ENCODE measurements at places on chromosomes 4 and X.

- DNase-seq: no peak
Measured at GRCh38 chrX:76064825-76065224, 108.0 kb upstream of the PBDC1 start.

GRCh38 chr4:181108237-181108636 lies 1135.0 kb upstream of the TENM3 start:
- DNase-seq: no peak

- DNase-seq: no peak
Measured at GRCh38 chr4:139247700-139248238, 32.3 kb downstream of the MGARP start.

DNA sequence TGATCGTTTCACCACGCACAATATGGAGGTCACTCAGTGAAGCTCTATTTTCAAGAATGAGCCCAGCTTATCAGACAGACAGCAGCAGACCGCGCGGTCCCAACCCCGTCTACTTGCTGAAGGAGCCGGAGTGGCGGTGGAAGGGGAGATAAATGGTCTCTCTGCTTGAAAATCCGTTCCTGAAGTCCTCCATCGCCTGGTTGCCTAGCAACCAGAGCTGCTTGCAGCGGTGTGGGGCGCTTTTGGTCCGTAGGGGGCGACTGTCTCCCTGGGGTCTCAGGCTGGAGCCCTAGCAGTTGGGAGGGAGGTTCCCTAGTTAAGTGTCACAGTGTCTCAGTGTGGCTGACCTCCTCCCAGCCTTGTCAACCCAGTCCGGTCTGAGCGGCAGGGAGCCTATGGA lies 8.3 kb upstream of the DLG3 start:
- no peak for DNase-seq

GRCh38 chr4:28835501-28835900 lies 1884.7 kb upstream of the PCDH7 start:
- no peak for DNase-seq

DNA sequence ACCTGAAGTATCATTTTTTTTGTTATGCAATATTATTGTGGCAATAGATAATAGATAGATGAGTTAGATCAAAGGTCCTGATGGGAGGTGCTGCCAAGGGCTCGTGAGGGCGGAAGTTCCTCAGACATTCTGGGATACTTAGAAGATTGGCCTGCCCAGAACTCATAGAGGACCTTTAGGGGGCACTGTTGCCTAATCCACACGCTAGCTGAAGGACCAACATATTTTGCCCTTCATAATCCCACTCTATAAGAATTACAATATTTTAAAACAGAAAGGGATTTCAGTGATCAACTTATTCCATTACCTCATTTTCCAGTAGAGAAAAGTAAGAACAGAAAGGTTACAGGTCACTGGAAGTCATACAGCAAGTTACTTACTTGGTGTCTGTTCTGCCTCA lies 22.9 kb upstream of the COX7B2 start:
- DNase-seq: peak; percentile 2

GRCh38 chrX:104669063-104669462 lies 103.1 kb downstream of the IL1RAPL2 start:
- no peak for DNase-seq

DNA sequence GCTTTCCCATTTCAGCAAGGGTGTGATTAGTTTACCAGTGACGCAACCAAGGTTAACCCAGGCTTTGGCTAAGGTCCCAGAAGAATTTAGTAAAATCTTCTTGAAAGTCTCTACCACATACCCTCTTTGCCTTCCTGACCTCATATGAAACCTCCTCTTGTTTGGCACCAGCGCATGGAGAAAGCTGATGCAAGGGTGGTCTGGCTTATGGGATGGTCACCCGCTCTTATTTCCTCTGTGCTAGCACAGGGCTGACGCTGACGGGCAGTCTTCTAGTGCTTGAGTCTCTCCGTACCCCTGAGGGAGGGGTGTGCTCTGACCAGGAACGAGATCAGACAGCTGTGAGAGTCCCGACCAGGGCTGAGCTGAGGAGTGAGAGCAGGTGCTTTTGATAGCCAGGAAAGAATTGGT lies 137.6 kb downstream of the TENM3 start:
- no peak for DNase-seq

- DNase-seq: no peak
Measured at GRCh38 chrX:153885968-153886903, at the start of gene L1CAM. L1CAM (minus strand) TSS chrX:153886173; CDS start chrX:153875836, 10,337 bp downstream.

DNA sequence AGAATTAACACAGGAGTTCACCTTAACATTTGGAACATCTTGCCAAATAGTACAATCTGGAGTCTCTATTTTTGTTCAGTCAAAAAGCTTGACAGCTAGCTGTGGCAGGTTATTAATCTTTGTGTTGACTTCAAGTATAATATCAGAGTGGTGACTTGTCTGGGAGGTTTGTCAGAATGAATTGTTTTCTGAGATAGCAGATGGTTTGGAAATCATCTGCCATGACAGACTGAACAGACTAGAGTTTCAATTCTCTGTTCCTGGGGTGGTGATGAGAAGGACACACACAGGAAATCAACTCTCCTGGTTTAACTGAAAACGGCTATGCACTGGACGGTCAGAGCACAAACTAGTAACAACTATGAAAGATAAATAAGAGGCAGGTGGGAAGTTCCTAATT lies 203.3 kb upstream of the EMCN start:
- no peak for DNase-seq

DNA sequence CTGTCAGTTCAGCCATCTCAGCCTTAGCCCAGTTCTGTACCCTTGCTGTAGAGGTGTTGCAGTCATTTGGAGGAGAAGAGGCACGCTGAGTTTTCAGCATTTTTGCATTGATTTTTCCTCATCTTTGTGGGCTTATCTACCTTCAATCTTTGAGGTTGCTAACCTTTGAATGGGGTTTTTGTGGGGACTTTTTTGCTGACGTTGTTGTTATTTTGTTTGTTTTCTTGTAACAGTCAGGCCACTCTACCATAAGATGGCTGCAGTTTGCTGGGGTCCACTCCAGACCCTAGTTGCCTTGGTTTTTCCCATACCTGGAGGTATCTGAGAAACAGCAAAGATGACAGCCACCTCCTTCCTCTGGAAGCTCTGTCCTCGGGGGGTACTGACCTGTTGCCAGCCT lies 22.8 kb upstream of the TMEM271 start:
- DNase-seq: no peak

DNA sequence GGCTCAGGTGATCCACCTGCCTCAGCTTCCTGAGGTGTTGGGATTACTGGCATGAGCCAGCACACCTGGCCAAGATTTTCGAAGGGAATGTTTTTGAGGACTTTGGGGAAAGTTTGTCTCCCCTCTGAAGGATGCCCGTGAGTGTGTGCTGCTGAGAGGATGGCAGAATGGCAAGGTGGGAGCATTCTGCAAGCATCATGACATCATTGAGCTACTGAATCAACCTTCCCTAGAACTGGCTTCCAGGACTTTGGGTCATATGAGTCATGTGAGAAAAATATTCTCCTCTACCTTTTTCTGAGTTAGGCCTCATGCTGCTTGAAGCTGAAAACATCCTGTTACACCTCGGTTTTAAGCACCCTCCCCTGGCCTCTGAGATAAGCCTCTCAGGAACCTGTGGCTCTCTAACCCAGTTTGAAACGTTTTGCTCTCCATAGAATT lies 31.0 kb downstream of the TMEM131L start:
- DNase-seq: peak; percentile 49

- DNase-seq: peak; percentile 52
Measured at GRCh38 chr4:81351654-81352445, 119.9 kb downstream of the RASGEF1B start.

DNA sequence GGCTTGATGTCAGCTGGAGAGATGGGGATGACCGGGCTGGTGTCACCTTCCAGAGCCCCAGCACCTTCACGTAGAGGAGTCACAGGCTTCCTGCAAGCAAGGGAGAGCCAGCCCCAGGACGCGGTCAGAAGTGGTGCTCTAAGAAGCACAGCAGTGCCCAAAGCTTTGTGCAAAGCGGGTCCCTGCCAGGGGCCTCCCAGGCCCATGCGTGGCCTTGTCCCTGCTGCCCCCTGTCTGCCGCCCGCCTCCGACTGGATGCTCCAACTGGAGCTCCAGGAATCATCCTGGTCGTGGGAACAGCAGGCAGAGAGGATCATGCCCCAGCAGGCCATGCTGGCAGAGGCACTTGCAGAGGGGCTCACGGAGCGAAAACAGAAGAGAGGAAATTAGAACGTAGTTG lies 40.1 kb upstream of the LRPAP1 start:
- DNase-seq: no peak

- DNase-seq: no peak
Measured at GRCh38 chrX:20596856-20597255, 330.1 kb upstream of the RPS6KA3 start.

GRCh38 chrX:53319614-53320542 lies 38.5 kb upstream of the IQSEC2 start:
- no peak for DNase-seq

GRCh38 chr4:7647600-7648543 lies 213.1 kb upstream of the PSAPL1 start:
- no peak for DNase-seq

- DNase-seq: no peak
Measured at GRCh38 chrX:133444196-133444595, 28.9 kb upstream of the GPC4 start.

- DNase-seq: no peak
Measured at GRCh38 chr4:126106658-126107057, 791.9 kb downstream of the FAT4 start.

GRCh38 chr4:105327956-105328355 lies 145.9 kb downstream of the PPA2 start:
- no peak for DNase-seq

DNA sequence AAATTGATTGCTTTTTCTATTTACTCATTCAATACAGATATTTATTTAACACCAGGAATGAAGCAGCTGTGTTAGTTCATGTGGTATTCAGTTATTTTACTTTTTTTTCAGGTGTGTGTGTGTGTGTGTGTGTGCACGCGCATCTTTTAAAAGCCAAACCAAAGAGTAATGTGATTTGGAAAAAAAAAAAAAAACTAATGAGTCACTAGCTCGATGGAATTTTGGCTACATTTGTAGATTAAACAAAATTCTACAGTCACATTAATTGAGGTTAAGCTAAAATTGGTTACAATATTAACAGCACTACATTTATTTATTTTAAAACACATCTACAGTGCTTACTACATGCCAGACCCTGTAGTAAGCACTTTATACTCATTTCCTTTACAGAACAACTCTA lies 66.8 kb downstream of the HHIP start:
- no peak for DNase-seq

- DNase-seq: no peak
Measured at GRCh38 chr4:1554876-1555265, 129.2 kb downstream of the FAM53A start.

- no peak for DNase-seq
Measured at GRCh38 chr4:6306299-6306698, 36.6 kb downstream of the WFS1 start.

GRCh38 chrX:24646745-24647182 lies 383 bp downstream of the PCYT1B start:
- no peak for DNase-seq

GRCh38 chrX:83529950-83530349 lies 21.9 kb downstream of the POU3F4 start:
- DNase-seq: no peak

GRCh38 chr4:74133786-74134499 lies 24.0 kb upstream of the MTHFD2L start:
- DNase-seq: peak; percentile 3

DNA sequence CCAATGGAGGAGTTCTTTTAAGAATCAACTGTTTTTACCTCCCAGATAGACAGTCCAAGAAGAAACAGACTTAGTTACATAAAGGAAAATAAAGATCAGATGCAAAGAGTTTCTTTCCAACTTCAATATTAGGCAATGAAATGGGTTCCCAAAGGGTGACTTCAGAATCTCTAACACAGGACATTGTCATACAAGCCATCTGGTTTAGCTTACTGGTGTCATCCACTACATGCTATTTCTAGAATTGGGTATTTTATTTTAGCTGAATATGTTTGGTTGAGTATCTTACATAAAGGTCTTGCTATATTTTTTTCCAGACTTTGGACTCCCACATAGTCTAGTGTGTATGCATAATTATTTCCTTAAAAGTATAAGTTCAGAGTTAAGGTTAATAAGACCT lies 162.1 kb upstream of the SLC7A11 start:
- no peak for DNase-seq

DNA sequence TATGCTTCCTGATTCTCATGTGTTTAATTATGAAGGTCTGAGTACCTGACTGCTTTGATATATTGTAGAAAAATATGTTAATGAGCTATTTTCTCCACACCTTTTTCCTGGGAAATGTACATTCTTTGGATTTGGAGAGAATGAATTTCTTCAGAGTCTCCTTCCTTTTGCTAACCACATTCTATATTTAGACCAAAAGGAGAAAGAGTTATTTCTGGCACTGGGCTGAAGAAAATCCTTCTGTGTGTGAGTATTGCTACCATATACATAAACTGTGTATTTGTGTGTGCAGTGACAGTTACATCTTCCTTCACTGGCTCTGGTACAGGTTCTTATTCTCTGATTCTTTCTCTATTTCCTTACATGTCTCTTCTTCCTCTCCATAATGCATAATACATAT lies 44.5 kb upstream of the PGRMC2 start:
- DNase-seq: no peak

GRCh38 chr4:73596001-73596400 lies 24.2 kb downstream of the RASSF6 start:
- no peak for DNase-seq

DNA sequence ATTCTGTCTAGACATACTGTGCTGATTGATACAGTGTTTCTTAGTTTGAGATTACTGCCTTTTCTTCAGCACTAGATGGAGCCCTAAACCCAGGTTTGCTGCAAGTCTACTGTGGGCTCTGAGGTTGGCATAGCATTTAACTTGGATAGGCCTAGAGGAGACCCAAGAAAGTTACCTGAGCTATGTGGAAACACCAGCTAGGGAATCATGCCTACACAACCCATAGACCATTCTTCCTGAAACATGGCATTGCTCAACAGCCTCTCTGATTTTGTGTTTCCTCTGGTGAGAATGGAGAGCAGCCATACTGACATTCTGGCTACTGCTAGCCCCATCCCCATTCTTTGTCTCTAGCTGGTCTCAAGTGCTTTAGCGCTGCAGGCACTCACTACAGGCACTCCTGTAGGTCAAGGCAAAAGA lies 287.7 kb upstream of the PCDH18 start:
- no peak for DNase-seq

- no peak for DNase-seq
Measured at GRCh38 chr4:55367084-55367722, 21.2 kb downstream of the SRD5A3 start.

DNA sequence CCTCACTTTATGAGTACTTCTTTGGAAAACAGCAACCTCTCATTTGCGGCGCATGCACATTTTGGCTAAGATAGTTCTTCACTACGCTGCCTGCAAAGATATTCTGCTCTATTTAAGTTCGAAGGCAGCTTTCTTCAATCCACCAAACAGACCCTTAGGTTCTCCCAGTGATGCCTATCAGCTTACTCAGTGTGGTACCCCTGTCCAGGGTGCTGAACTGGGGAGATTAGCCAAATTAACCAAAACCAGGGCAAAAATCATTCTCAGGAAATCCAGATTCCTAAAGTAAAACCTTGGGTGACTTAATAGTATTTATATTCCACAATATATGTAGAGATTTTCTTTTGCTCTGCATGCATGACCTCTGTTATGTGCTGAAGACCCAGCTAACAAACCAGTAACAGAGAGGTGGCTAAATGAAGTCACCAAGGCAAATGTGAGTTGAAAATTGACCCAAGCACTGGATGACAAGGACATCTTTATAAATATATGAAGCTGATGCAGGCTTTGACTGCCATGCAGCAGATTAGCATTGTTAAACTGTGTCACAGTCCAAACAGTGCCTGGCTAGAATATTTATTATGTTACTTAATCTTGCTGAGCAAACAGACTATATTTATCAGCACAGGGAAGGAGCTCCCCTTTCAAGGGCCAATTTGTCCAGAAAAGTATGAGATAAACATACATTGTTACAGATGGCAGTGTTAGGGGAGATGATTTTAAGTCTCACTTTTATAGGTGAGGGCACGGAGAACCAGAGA lies 418.2 kb downstream of the STIM2 start:
- DNase-seq: no peak
